ENCODE measurements at places on chromosomes 5 and 9.

DNA sequence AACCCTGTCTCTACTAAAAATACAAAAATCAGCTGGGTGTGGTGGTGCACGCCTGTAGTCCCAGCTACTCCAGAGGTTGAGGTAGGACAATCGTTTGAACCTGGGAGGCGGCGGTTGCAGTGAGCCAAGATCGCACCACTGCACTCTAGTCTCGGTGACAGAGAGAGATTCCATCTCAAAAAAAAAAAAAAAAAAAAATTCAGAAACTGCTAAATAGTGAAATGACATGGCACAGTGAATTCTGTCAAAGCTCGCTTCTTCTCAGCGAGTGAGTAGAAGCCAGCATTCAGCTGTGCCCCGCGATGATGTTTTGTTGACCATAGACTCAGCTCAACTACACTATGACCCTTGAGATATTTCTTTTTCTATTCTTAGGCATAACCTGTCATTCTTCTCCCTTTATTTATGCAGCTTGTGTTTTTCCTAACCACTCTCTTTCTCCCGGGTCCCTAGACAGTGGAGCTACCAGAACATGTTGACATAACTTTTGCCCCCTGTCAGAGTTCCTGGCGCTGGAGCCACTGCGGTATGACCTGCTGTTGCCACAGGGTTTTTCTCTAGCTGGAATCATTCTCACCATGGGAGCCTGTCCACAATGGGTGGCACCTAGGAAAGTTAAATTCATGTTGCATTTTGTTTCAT, 13.5 kb upstream of the IQGAP2 start:
- DNase-seq = no peak

- no peak for DNase-seq
These were observed 13.6 kb downstream of the LCN10 start for GRCh38 chr9:136729144-136729543.

- peak; percentile 54 for DNase-seq
These were observed 1.1 kb upstream of the IRF1 start for GRCh38 chr5:132491368-132492364.

DNA sequence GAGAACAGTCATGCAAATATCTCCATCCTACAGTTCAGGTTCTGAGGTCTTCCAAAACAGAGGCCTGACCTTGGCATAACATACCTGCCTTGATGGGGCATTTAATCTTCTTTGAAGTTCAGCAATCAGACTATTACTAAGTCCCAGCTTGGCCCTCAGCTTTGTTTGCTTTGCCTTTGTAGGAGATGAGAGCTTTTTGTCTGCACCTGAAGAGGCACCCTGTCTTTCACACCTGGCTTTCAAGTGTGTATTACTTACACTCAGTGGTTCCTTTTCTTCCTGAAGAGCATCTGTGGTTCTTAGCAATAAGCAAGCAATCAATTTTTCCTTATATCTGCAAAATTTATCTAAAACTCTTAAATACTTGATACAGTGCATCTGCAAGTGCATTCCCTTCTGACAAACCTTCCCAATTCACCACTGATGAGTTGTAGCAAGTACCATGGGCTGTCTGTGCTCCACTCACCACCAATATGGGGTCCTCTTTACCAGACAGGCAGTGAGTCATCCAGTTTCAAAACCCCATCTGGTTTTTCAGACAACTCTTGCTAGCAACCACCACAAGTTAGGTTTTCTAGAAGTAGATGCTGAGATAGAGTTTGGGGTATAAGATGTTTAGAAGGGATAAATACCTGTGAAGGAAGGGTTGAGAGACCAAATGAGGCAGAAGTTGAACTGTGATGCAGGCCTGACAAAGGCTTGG, 100.2 kb downstream of the HINT1 start:
- DNase-seq = no peak

DNA sequence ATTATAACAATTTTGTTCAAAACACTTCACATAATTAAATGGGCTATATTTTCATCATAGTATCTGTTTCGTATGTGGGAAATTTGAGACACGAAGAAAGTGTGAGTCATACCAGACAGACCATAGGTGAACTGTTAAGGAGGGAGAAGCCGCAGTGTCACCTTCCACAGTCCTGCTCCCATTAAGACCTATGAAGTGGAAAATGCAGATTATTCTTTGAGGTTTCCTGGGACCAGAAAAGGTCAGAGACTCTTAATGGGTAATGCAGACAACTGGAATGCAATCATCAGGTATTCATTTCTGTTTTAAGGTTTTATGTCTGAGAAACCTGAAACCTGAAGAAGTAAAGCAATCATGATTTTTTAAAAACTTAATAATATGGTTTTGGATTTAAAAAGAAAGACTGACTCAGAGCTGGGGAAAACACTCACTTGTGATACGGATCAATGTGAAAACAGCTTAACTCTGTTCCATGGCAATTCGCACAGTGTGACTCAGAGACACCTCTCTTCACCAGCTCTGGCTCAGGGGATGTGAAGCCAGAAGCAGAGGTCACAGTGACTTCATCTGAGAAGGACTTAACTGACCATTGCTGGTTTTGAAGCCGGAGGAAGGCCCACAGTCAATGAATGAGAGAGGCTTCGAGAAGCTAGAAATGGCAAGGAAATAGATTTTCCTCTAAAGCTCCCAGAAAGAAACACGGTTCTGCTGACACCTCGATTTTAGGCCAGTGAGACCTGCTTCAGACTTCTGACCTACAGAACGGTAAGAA, 17.2 kb upstream of the GCNT1 start:
- no peak for DNase-seq

- no peak for DNase-seq
These were observed 85.9 kb downstream of the VAV2 start for GRCh38 chr9:133906218-133906617.

- DNase-seq = no peak
These were observed 242.4 kb downstream of the MED10 start for GRCh38 chr5:6135977-6136376.

DNA sequence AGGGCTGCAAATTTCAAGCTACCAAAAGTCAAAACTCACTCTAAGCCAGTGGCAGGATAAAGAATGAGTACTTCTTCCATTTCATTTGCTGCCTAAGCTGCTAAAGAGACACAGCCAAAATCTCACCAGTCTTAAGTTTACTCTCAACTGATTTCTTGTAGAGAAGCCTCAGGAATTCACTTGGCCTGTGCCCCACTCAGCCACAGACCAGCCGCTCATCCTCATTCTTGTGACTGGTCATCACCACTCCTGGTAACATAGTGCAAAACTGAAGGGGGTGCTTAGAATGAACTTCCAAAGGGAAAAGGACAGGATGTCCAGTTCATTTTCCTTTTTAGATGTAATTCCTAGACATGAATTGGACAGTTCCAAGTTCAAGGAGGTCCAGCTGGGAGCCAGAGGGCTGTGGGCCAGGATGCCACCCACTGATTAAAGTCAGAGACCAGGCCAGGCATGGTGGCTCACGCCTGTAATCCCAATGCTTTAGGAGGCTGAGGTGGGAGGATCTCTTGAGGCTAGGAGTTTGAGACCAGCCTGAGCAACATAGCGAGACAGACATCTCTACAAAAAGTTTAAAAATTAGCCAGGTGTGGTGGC, 72.7 kb upstream of the RANBP3L start:
- DNase-seq = no peak

DNA sequence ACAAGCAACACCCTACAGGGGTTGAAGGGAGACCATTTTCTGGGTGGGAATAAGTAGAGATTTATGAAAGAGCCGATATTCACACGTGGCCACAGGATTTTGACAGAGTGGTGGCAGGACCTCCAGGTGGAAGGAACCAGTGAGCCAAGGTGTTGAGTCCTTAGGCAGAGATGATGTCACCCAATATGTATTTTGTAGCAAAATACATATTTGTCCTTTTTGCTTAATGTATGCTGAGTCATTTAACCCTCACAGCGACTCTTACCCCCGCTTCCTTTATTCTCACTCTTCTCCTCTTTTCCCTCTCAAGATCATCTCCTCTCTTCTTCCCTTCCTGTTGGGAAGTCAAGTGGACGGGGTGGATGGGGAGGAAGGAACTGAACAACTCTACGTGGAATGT, 215.7 kb upstream of the S1PR3 start:
- no peak for DNase-seq

- DNase-seq = no peak
These were observed 124.4 kb downstream of the SSBP2 start for GRCh38 chr5:81626524-81626923.

- no peak for DNase-seq
These were observed 28.7 kb downstream of the F2R start for GRCh38 chr5:76744632-76745031.

DNA sequence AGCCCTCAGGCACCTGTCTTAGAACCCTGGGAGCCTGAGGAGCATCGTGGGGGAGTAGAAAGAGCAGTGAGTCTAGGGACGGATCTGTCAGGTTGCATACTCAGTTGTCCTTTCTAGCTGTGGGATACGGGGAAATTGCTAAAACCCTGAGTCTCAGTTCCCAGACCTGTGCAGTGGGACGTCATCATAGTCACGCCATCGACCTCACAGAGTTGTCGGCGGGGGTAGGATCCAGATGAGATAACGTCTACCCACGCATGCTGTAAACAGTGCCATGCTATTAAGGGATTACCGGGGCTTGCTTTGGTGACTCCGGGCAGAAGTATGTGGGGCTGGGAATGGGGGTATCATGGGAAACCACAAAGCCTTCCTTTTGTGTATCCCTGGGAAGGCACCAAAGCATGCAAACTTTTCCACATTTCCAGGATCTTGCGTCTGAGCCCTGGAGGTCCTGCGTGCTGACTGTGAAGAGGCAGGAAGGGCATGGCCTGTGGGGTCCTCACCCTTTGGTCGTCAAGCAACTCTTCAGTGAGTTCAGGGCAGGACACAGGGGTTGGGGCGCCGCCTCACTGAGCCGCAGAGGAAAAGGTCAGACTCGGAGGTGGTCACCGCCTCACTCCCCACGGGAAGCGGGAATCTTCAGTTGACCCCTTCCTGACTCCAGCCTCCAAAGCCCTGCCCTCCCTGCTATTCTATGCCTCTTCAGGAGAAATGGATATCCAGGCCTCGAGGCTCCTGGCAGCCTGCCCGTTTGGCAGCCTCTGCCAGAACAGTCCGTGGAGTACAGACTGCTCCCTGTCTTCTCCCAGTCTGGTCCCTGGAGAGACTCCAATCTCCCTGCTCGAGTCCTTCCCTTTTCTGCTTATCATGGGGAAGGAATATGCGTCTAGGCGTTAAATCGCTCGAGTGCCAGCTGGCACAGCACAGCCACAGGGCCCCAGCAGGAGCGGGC, 186.8 kb upstream of the KLF9 start:
- no peak for DNase-seq

GRCh38 chr9:135939351-135940265, 21.6 kb downstream of the UBAC1 start:
- no peak for DNase-seq

DNA sequence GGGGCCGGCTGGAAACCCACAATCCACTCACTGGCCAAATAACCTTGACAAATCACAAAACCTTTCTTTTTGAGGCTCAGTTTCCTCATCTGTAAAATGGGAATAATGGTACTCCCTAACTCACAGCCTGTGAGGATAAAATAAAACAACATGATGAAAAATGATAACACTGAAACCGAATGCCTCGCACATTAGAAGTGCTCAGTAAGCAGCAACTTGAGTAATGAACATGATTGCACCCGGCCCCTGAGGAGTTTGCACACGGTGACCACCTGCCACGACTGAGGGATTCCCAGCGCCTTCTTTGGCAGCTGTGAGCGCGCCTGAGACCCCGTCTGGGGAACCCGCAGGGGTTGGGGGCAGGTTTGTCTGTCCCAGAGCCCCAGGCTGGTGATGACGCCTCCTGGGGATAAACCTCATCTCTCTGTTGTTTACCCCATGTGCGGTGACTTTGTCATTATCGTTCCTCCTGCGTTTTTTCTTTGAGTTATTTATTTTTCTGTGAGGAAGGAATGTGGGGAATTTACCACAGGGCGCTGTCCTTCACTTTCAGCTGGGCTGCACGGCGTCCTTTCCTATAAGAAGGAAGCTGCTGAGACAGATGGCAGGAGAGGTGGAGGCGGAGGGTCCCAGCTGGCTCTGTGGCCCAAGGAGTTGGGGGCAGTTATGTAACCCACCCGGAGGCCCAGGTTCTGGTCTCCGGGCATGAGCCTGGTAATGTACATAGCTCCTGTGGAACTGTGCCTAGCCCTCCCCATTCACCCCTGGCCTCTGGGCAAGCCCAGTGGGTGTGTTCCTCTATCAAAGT, 3.0 kb upstream of the SYNPO start:
- no peak for DNase-seq

- no peak for DNase-seq
These were observed 13.5 kb downstream of the ABCA1 start for GRCh38 chr9:104914466-104914865.

- no peak for DNase-seq
These were observed 42.1 kb downstream of the SLC46A2 start for GRCh38 chr9:112848316-112849151.

DNA sequence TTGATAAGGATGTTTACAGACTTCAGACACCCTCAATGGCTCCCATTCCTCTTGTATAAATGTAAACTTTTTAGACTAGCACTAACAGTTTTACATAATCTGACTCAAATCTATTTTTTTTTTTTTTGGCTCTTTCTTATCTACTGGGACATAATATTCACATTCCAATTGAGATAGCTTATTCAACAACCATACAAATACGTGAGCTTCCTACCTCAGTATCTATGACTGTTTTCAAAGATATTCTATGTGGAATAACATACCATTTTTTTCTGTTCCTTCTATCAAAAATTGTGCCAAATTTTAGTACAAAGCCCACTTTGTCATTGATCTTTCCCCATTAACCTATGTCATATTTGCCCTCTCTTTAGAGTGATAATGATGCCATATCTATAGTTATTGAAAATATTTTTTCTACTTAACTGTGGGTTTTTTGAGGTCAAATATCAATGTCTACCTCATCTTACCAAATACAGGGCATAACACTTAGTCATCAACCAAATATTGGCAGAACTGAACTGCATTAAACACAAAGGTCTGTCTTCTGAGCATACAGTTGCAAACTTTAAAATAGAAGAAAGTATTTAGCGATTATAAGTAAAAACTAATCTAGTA, 482.6 kb downstream of the PTPRD start:
- DNase-seq = no peak

DNA sequence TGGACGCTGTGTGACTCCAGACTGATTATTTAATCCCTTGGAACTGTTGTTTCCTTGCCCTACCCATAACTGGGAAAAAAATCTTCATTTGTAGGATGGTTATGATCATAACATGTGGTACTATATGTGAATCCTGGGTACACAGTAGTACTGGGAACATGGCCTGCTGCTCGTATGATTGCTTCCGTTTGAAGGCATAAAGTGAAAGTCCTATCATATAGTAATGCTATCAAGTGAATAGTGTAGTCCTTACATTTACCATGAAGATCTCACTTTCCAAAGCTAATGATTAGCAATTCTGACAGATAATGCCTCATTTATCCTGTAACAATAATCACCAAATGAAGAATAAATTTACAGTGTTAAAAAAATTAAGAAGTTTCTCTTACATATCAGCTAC, 53.2 kb downstream of the MEF2C start:
- no peak for DNase-seq

DNA sequence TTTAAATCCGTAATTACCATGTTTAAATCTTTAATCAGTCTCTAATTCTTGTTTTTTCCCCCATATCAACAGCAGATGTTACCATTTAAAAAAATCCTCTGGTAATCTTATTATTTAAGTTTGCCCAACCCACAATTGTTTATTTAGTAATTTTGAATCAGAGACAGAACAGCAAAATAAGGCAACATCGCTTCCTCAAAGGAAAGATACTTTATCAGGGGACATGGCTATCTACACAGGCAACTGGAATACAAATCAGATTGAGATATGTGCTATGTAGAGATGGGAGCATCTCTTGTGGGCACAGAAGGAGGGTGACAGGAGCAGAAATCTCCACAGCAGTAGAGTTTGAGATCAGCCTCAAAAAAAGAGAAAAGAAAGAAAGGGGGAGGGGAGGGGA, 674.4 kb downstream of the SEMA5A start:
- no peak for DNase-seq

GRCh38 chr5:138625134-138625533, 49.9 kb upstream of the HSPA9 start:
- no peak for DNase-seq

Measured in hematopoietic multipotent progenitor cell treated with erythropoietin and hydrocortisone succinate and interleukin-3 and kit ligand, for 15 days (in vitro differentiated cells).